NCI-H748 treated with DMSO at 0.1 percent for 48 hours (cell line): ENCODE measurements at places on chromosomes 5 and 9.

DNA sequence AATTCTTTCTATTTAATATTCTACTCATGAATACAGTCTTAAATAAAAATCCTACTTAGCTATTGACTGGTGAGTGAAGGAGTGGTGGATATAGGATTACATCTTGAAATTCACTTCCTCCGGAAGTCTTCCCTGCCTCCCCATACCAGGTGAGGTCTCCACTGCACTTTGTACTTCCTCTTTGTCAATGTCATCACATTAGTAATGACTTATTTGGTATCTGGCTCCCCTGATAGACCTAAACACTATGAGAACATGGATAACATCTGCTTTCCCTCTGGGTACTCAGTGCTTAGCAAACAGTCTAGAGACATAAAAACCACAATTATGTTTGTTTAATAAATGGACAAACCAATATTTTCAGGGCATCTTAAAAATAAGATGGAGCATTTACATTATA, 532.1 kb downstream of the PDE4D start:
- DNase-seq = no peak

GRCh38 chr9:22342491-22343217, 104.0 kb upstream of the DMRTA1 start:
- no peak for DNase-seq

DNA sequence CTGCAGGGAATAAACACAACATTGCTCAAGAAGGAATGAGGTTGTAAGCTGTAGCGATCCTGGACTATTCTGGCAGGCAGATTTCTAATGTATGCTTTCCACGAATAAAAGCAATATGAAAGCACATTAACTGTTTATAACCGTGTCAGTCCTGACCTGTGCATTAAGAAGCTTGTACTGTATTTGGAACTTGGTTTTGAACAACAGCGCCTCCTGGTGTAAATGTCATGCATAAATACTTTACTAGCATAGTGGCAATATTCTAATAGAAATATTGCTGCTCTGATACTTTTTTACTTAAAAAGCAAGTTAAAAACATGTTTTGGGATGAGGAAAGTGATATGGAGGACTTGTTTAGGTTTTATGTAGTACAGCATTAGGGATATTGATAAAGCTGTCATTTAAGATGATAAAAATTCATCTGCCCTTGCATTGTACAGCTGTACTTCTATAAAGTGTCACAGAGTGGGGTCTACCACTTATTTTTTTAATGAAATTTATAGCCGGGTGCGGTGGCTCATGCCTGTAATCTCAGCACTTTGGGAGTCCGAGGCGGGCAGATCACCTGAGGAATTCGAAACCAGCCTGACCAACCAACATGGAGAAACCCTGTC, 70.7 kb upstream of the GNE start:
- DNase-seq = peak; percentile 66

DNA sequence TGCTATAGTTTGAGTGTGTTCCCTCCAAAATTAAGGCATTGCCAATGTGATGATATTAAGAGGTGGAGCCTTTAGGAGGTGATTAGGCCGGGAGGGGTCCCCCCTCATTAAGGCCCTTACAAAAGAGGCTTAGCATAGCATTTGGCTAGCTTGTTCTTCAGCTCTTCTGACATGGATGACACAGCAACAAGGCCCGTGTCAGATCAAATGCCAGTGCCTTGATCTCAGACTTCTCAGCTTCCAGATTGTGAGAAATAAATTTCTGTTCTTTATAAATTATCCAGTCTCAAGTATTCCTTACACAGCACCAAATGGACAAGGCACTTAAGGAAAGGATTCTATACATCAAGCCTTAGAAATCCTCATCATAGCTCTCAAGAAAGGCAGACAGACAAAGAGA, 31.8 kb downstream of the SLC38A9 start:
- DNase-seq = no peak

- no peak for DNase-seq
Measured at GRCh38 chr5:154761046-154761736, 6.0 kb downstream of the LARP1 start.

- DNase-seq = no peak
Measured at GRCh38 chr5:170143710-170144109, 38.0 kb downstream of the FOXI1 start.

GRCh38 chr5:167307042-167307441, 984.4 kb upstream of the WWC1 start:
- DNase-seq = no peak

GRCh38 chr5:63697811-63698210, 264.4 kb downstream of the HTR1A start:
- no peak for DNase-seq
